ENCODE measurements at places on chromosomes 1 and 21.

- no peak for DNase-seq
Observed at GRCh38 chr1:37471345-37472231, 2.8 kb upstream of the ZC3H12A start.

- no peak for DNase-seq
Observed at GRCh38 chr1:158809862-158810261, 21.3 kb upstream of the MNDA start.

DNA sequence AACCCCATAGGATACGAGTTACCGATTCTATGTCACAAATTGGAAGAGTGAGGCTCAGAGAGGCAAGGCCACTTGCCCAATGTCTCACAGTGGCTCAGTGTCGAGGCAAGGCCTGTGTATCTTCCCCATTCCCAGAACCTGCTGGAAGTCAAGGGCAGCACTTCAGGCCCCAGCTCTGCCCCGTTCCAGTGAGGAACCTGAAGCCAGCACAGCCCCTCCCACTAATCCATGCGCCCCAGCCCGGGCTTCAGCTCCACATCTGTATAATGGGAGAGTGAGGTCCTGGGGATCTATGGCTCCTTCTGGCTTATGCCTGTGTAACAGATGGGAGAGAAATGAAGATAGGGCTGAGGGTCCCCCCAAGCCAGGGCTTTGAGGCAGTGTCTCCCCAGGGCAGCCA, 56.3 kb downstream of the CASZ1 start:
- DNase-seq = no peak

DNA sequence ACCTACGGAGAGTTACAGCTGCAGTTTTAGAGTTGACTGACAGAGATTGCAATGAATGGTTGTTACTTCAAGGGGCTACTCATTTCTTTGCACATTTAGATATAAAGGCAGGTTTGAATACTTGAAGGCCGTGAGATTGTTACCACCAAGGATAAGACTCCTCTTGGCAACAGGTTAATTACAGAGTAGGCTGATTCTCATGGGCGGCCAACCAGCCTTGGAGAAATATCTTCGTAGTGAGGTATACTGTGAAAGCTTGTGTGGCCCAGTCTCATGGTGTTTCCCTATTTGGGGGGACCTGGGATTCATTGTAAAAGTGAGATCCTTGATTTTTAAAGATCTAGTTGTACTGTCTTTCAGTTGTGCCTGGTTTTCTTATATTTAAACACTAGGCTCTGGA, 103.2 kb upstream of the OLFM3 start:
- DNase-seq = no peak

GRCh38 chr1:224182866-224183590, at the start of gene DEGS1:
DEGS1 (plus strand) TSS chr1:224183240; CDS start chr1:224183337, 97 bp downstream.
- DNase-seq = no peak

DNA sequence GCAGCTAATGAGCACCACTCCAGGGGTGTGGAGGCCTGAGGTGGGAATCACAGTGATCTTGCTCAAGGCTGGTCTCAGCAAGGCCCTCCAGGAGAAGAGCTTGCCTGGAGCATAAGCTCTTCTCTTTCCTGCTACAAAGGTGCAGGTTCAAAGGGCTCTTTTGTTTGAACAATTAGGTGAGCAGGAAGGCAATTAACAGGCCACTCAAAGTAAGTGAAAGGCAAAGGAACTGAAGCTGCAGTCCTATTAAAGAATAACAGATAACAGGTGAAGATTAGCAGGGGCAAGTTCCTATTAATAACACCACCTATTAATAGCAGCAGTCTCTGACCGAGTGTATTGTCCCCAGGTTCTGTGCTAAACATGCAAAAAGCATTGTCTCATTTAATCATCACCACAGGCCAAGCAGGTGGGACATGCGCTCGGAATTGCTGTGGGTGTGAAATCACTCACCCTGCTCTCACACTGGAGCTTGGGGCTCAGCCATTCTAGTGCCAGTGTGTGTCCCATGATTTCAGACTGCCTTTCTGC, 113.8 kb downstream of the RHOU start:
- DNase-seq = no peak

- DNase-seq = no peak
Observed at GRCh38 chr1:109793089-109793485, 29.4 kb upstream of the EPS8L3 start.

- DNase-seq = peak; percentile 31
Observed at GRCh38 chr1:117758444-117759316, 152.8 kb downstream of the TENT5C start.

- DNase-seq = no peak
Observed at GRCh38 chr1:147807405-147807804, 47.0 kb upstream of the GJA5 start.

DNA sequence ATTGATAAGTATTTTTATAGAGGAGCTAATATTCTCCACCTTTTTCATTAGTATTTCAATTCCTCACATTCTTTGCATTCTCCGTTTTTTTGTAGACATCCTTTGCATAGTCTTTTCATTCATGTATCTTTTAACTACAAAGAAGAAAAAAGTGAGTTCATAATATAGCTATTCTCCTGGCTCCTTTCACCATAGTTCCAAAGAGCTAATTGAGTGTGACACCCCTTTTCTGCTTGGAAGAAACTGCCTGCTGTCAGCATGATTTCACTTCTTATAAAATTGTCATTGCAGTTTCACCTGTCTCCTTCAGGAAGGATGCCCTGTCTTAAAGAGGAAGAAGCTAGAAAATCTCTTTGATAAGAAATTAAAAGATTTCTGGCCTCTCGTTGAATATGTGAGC, 991.1 kb downstream of the KCNT2 start:
- no peak for DNase-seq

GRCh38 chr1:170225781-170226530, 80.2 kb downstream of the NTMT2 start:
- DNase-seq = no peak

DNA sequence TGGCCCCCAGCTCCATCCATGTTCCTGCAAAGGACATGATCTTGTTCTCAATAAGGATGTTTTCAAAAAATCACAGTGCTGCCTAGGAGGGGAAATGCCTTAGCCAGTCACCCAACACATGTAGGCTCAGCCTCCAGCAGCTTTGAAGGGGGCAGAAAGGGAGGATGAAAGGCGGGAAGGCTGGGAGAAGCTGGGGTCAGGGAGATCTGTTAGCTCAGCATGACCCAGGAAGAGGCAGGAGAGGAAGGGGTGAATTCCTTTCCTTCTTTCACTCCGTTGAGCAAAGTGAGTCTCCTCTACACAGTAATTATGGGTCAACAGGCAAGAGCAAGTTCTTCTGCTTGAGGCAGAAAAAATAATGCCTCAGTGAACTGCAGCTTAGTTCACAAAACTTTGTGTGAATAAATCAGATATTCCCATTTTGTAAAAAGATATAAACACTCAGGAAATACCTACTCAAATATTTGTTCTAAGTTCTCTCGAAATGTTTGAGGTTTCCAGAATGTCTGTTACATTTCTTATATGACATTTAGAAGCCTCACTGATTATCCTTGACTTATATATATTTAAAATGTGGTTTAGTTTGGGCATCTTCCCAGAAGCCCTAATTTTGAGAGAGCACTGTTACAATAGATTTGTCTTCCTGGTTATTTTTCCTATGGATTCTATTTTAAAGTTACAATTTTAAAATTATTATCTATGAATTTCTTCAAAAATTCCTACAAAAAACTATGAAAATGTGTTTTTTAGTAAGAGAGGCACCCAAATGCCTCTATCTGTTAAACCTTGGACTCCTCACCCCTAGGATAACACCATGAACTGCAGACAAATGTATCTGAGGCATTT, 116.8 kb downstream of the KCNJ6 start:
- DNase-seq = no peak

DNA sequence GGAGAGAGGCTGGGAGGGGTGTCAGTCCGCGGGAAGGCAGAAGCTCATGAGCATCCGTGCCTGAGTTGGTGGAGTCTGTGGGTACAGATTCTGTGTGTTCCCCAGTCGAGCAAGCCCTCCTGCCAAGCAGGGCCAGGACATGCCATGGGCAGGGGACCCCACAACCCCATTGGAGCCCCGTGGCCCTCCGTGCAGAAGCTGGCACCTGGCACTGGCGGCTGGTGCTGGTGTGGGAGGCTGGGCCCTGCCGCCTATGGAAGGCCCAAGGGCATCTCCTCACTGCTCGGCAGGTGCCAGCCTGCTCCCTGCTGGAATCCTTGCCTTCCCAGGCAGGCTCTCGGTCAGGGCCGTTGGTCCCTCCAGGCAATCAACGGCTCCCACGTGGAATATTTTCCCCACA, 73.7 kb downstream of the UBE2T start:
- no peak for DNase-seq

DNA sequence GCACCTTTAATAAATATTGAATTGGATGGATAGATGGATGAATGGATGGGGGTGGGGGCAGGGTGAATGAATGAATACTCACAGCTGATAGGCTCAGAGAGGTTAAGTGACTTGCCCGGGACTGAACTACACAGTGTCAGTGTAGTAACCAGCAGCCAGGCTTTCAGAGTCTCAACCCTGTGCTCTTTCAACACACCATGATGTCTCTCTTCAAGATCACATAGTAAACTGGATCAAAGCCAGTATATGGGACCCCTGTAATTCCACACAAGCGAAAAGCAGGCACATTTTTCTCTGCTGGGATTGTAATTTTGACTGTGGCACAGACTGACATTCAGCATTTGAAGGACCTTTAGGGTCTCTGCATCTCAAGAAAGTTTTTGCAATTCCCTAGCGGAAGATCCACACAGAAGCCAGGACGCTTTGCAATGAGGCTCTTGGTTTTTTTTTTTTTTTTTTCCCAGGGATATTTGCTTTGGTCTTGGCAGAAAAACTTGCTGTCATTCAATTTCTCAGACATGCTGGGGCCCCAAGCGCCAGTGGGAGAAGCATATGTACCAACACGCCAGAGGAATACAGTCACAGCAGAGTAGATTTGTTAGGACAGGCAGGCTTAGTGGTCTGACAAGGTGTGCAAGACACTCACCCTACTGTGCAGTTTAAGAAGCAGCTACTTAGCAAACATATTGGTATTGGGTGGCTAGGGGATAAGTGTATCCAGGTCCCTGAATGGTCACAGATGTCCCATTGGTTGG, 213.1 kb upstream of the CAMK1G start:
- DNase-seq = no peak

- DNase-seq = no peak
Observed at GRCh38 chr1:30409476-30410152, 313.8 kb downstream of the MATN1 start.

DNA sequence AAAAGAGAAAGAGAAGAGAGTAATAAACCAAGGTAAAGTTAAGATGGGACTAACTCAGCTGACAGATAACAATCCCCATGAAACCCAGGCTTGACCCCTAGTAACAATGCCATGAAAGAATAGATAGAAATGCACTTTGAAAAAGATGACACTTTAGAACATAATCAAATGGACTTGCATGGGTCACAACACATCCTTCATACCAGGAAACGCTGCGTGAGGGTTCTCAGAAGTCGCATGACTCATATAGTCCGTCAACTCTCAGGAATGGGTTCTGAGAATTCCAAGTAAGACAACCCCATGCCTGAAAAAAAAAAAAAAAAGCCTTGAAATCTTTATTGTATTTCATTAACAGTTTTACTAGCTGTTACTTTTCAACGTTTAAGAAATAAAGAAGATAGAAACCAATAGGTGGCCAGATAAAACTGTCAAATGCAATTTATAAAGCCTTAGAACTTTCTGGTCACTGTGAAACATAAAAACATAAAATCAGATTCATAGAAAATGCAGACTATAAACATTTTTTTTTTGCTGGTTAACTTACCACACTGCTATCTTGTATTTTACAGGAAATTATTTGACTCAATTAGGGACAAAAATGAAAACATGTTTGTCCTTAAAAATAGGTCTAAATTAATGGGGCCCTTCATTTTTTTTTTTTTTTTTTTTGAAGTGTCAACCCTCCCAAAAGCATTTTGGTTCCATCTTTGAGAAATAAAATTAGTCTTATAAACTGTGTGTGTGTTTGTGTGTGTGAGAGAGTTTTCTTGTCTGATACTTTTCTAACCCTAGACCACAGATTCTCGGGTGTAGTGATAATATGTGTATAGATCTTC, 202.1 kb downstream of the NCAM2 start:
- no peak for DNase-seq

DNA sequence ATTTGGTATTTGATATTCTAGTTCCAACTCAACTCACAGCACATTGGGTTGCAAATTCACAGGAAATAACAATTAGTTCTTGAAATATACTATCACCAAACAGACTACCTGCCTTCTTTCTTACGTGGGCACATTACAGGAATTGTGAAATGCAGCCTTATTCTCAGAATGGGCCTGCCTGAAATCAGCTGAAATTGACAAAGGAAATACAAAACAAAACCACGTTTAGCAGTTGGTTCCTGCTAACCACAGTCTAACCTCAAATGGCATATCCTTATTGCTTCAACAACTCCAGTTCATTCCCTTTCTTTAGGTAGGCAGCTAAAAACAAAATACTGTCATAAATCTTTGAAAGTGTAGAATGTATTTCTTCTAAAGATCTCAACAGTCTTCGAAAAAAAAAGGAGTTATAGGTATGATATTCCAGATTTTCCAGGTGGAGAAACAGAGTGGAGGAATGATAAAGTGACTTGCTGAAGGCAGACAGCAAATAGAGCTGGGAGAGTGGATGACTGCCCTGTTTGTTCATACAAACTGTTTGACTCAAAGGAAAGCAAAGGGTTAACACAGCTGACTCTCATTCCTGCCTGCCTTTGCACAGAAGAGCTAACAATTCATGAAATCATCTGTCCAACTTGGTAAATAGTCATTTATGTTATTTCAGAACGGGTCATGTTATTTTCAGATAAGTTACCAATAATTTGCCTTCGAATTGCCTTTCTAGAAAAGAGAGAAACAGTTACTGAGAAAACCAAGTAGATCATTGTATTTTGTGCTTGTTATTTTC, 1.6 kb upstream of the GREM2 start:
- no peak for DNase-seq

GRCh38 chr1:220921971-220922635, 42.9 kb downstream of the HLX start:
- DNase-seq = no peak

GRCh38 chr1:89165811-89166210, 10.0 kb downstream of the GBP7 start:
- no peak for DNase-seq
